Activated CD4-positive, alpha-beta T cell treated with anti-CD3 and anti-CD28 coated beads, Interleukin-2, amount 50 U/mL, for 16 hours (primary cell): ENCODE measurements at places on chromosomes 16 and 17.

- DNase-seq: no peak
Observed at GRCh38 chr16:83354015-83354414, 453.8 kb upstream of the HSBP1 start.

DNA sequence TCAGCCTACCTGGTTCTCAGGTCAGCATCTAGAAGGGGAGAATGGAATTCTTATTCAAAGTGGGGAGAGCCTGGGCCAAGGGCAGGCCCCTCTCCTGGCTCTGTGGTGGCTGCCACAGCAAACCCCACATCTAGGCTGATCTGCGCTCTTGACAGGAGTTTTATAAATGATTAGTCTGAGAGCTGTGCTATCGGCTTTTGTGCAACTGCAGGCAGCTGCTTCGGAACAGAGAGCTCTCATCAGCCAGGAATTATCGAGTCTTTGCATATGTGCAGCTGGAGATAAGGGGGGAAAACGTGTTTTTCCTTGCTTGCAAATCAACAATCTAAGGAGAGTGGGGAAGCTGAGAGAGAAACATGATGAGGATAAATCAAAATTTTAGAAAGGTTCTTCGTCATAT lies 91.7 kb downstream of the HS3ST3A1 start:
- no peak for DNase-seq

DNA sequence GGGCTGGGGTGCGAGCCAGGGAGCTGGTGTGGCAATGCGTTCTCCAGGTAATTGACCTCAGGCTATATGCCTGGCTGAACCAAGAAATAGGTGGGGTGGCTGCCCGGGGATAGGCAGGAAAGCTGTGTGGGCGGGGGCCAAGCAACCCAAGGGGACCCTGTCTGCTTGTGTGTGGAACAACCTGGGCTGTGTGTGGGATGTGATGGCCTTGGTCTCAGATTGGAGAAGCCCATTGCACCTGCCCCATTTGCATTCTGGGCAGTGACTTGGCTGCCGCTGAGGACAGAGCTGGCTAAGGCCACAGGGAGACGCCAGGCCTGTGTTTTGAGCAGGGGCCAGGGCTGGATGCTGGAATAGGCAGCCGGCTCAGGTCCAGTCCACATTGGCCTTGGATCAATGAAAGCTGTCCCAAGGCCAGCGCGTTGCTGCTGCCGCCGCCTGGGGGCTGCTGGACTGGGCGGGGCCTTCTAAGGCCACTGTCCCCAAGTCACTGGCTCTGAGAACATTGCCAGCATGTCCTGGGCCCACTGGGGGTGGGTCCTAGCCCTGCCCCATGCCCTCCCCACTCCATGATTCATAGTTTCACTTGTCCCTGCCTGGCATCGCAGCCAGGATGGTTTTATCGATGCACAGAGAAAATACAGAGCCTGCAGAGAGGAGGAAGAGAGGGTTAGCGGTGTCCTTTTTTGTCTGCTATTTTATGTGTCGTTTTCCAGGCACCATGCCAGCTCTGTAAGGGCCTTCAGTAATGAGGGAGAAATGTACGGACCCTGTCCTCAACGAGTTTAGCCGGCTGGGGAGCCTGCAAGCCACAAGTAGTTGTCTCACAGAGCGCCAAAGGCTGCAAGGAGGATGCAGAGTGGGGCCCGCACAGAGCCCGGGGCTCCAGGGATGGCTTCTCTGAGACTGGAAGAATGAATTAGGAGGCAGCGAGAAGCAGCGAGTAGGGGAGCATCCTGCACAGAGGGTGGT lies 43.9 kb downstream of the NKD1 start:
- DNase-seq: no peak

DNA sequence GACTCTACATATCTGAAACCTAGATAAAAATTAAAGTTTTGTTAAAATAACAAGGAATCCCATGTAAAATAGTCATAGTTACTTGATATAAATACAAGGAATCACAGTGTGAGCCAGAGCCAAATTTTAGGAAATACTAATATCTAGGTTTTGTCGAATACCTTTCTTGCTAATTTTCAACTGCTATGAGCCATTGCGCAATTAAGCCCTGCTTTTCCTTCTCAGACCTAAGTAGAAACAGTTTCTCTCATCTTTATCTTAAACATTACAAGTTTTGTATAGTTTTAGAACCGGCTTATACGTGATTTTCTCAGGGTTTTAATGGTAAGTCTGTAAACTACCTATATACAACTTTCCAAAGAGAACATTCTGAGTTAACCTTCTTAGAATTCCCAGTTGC lies 157.4 kb upstream of the NOG start:
- no peak for DNase-seq

DNA sequence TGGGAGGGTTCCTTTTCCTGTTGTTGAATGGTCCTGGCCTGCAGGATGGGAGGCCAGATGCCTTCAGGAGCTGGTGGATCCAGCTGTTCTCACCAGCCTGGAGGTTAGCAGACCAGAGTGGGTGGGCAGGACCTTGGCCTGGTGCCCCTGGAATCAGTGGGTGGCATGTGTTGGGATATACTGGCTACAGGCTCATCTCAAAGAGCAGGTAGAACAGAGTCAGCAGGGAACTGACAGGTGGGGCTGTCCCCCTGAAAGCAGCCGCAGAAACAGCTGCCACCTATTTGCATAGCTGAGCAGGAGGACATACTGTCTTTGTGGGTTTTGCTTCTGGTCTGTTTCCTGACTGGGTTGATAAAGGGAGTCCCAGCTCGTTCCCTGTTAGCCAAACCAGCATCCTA lies 144.1 kb downstream of the RAB11FIP4 start:
- DNase-seq: no peak

- DNase-seq: no peak
Observed at GRCh38 chr16:66003201-66003600, 363.3 kb upstream of the CDH5 start.
